ENCODE measurements at places on chromosomes 2 and 18. TPM values are rescaled to one million over a fixed set of nuclear protein-coding genes. Genes with fewer than 3 reads are reported as not detected.

ZNF514 gene
- total RNA-seq, result 37.5 TPM

CAVIN2 gene
- total RNA-seq, result 19.4 TPM

SGPP2 gene
- 18.2 TPM for total RNA-seq

CCBE1 gene
- total RNA-seq, result 1.8 TPM

WNT10A gene
- not detected for total RNA-seq

RAX gene
- not detected for total RNA-seq

FLACC1 gene
- total RNA-seq, result 1.8 TPM

All from stomach (tissue), 19 donors.